Kasumi-1 (cell line): ENCODE measurements at places on chromosomes 2 and 18.

- DNase-seq = no peak
These were observed 88.9 kb upstream of the RBBP8 start for GRCh38 chr18:22844190-22844589.

DNA sequence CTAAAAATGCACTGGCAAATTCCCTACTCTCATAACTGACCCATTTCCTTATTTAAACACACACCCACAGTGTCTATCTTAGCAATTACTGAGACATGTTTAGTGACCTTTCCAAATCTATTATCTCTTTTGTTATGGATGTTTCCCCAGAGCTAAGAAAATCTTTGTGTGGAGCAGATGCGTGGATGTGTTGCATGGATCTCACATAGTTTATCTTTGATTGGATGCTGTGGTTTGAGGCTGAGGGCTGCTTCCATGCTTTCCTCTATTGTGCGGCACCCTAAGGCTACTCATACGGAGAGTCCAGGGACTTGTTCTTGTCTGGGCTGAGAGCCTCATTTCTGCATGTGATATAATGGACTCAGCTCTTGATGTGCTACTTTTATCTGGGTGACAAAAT is 4.7 kb downstream of the ANKZF1 start:
- DNase-seq = no peak

DNA sequence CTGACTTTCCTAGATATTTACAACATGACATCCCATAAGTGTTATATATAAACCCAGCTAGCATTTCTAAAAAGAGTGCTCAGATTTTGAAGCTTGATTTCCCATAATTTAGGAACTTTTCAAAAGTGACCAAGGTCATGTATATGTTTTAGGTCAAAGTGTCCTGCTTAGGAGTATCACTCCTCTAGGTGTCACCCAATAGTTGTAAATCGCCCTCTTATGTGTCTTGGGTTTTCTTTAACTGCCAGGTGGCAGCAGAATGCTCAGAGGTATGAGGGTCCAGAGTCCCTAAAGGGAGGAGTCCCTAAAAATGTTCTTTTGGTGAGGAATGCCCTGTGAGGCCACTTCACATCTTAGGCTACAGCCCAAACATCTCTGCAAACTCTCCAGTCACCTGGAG is 358.3 kb downstream of the CELF4 start:
- no peak for DNase-seq

GRCh38 chr2:68279691-68280090 is 27.4 kb upstream of the PPP3R1 start:
- no peak for DNase-seq
